ENCODE measurements at places on chromosomes 1 and 21.

- no peak for DNase-seq
Measured at GRCh38 chr21:28758883-28759242, 233.8 kb downstream of the LTN1 start.

- DNase-seq, result no peak
Measured at GRCh38 chr1:107220036-107220435, 79.2 kb downstream of the NTNG1 start.

GRCh38 chr21:36501589-36501892, 21.6 kb upstream of the CLDN14 start:
- DNase-seq, result no peak

GRCh38 chr1:203954788-203955552, 93.6 kb downstream of the SNRPE start:
- no peak for DNase-seq

DNA sequence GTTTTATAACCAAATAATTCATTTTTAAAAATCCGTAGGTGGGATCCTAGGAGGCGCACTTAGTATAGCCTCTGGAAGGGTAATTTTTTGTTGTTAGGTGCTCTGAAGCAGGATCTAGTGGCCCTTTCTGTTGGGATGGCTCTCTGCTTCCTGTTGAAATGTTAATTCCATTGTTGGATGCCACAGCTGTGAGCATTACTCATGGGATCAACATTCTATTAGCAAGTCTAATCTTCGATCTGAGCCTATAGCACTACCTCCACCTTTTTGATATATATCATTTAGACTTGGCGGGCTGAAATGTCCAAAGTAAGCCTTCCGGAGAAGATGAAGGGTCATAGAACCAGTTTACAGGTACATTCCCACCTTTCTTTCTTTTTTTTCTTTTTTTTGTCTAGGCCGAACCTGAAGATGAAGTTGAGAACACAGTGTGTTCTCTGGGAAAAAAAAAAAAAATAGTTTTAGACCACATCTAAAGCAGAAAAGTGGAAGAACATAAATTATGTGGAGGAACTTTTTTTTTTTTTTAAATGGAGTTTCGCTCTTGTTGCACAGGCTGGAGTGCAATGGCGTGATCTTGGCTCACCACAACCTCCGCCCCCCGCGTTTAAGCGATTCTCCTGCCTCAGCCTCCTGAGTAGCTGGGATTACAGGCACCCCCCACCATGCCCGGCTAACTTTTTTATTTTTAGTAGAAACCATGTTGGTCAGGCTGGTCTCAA, 1.4 kb downstream of the CXADR start:
- no peak for DNase-seq

DNA sequence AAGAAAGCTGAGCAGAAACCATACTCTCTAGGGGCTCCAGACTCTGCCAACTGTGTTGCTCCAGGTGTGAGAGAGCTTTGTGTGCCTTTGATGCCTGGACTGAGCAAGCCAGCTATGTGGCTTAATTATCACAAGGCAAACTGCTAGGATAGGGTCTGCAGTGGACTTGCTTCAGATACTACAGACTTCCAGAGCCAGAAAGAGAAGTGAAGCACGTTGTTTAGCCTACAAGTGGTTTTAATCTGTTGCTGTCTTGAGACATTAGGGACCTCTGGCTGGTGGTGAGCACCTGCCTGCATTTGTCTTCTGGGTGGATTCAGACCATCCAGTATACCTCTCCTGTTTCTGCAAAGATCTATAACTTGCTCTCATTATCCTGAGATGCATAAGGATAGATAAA, 353.4 kb upstream of the PLXNA2 start:
- no peak for DNase-seq

DNA sequence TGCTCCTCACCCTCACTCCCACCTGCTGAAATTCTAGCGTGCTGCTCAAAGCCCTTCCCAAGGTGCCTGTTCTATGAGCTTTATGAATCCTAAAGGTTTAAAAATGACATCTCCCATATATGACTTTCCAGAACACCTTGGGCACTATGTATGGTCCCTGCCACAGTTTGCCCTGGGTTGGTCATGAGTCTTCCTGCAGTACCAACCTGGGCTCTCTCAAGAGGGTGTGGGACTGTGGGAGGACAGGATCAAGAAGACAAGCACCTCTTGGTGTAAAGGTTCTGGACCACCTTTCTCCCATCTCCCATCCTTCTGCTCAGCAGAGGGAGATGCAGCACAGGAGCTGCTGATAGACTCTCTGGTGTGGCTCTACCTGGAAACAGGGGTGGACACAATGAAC, 134.1 kb downstream of the FCRL5 start:
- DNase-seq, result no peak

DNA sequence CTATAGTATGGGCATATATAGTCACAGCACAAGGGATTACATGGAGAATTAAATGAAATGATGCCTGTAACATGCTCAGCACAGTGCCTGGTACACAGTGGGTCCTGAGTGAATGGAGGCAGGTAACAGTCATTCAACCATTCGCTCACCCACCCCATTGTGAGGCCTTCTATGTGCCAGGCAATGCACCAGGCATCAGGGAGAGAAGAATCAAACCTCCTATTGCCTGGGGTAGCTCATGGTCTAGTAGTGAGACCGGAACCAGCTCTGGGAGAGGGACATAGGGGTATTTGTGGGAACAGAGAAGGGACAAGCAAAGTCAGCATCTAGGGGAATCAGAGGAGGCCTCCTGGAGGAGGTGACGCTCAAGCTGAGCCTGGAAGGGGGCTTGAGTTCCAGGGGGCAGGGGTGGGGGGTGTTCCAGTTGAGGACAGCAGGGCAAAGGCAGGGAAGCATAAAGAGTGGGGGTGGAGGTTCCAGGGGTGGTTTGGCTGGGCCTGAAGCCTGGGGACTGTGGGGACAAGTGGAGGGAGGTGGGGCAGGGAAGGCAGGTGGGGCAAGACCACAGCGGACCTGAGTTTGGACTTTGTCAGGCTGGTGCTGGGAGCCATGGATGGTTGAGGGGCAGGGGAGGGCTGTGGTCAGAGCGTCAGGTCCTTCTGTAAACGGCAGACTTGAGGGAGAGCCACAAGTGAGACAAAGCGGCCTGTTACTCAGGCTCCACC, 591.6 kb downstream of the PTPRU start:
- DNase-seq, result no peak

DNA sequence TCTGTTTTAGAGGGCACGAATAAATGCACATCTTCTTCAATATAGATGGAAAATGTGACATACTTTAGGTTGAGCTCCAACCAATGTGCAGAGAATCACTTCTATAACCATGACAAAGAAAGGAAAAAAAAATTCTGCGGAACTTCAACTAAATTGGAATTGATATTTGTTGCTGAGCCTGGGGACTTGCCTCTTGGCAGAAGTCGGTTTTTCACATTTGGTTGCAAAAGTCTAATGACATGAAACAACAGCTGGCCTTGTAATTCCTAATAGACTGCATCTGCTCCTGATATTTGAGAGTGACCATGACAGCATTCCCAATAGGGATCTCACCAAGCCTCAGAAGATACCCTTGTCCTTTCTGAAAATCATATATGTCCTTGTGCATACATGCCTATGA, 112.8 kb downstream of the PRRX1 start:
- no peak for DNase-seq

Measured in NCI-H1436 treated with DMSO at 0.1 percent for 48 hours (cell line).